ENCODE measurements at places on chromosomes 7 and 10.
A peak's percentile ranks its signal among the peaks of the same experiment; 100 is the strongest.

GRCh38 chr7:106681815-106682495 lies 21.0 kb upstream of the CCDC71L start:
- peak; percentile 95 for DNase-seq

DNA sequence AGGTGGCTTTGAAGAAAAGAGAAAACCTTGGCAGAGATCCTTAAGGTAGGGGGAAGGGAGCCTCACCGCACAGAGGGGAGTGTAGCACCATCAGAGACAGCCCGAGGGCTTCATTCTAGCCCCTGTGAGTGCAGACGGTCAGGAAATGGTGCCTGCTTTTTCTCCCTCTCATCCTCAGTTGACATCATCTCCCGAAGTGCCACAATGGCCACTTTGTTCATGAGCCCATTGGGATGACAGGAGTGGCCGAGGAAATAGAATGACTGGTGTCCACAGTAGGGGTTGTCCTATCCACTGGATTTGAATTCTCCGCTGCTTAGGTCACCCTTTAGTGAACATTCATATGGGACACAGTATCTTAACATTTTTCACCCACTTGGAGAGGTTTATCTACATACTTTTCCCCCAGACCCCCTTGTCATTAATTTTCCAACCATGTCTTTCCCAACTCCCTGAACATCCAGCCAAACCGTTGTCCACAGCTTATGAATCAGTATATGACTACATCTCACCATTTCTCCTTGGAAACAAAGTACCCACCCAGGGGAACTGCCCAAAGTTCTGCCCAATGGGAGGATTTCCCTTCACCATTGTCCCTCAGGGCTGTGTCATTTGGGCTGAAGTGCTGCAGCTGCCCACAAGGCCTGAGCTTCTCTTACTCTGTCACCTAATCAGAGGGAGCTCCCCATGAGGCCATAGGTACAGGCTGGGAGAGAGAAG lies 108.8 kb downstream of the ADCY1 start:
- peak; percentile 5 for DNase-seq

DNA sequence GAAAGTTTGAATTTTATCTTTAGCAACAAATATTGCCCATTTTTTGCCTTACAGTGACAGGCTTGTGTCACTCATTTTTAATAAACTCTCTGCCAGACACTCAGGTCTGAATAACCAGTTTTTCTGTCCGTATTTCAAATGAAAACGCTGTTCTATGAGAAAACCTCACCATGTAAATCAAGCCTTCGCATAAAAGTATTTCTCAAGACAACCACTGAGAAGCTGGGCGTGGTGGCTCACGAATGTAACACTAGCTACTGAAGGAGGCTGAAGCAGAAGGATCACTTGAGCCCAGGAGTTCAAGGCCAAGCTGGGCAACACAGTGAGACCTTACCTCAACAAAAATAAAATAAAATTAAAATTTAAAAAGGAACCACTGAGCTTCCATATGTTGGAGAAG lies 339.3 kb downstream of the PARD3 start:
- no peak for DNase-seq

DNA sequence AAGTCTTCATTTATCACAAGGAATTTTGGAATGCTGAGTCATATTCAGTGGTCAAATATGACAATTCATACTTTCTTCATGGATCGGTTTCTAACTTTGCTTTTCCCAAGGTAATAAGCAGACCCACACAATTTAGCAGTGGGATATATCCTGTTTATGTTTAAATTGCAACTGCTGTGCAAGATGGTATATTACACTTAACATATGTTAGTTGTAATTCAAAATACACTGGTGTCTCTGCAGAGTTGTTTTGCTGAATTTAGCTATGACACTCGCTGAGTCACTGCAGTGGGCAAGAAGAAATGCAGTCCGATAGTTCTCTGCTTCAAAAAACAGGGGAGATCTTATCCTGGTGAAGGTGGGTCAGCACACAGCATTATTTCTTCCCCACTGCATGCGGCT lies 194.8 kb upstream of the PTN start:
- peak; percentile 78 for DNase-seq

GRCh38 chr10:33038672-33039071 lies 80.6 kb upstream of the ITGB1 start:
- no peak for DNase-seq

DNA sequence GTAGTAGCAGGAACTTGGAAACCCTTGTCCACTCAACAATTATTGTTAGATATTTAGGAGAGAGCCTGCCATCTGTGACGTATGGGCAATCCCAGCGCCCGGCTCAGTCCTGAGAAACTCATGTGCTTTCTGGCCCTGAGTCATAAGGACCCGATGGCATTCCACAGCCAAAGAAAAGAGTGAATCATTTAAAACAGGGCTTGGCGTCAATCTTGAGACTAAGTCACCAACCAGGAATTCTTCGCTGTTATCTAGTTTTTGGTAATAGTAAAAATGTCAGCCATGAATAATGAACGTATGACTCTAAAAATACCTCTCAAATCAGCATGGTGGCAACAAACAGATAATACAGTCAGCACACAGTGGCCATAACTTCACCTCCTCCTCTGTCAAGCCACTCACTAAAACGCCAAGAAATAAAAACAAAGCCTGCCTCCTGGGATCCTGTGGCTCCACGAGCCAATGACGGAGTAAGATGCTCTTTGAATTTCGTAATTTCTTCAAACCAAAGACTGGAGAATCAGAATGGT lies 140.8 kb downstream of the ADAM12 start:
- peak; percentile 100 for DNase-seq

DNA sequence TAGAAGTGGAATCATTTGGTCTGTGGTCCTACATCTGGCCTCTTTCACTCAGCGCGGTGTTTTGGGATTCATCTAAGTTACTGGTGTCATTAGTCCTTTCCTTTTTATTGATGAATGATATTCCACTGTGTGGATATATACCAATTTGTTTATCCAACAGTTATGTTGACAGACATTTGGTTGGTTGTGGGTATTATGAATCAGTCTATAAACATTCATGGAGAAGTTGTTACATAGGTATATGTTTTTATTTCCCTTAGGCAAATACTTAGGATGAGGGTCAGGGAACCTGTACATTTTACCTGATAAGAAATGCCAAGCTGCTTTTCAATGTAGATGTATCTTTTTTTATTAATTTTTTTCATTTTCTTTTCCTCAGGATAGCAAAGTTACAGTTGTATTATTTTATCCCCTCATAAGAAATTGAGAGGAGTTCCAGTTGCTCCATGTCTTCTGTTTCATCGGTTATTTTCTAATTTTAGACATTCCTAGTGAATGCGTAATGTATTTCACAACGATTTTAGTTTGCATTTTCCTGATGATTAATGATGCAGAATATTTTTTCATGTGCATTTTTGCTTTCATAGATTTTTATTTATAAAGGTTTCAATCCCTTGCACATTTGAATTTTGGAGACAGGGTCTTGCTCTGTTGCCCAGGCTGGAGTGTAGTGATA lies 203.8 kb upstream of the SH2B2 start:
- peak; percentile 36 for DNase-seq

- no peak for DNase-seq
Observed at GRCh38 chr10:96168546-96168945, 38.4 kb downstream of the ZNF518A start.

GRCh38 chr10:21599582-21599981 lies 65.5 kb downstream of the MLLT10 start:
- DNase-seq = peak; percentile 8

All from EH (cell line).